ENCODE measurements at places on chromosomes 5 and 9.

- H3K4me3 ChIP-seq = no peak overlapping the region
- DNase-seq = peak; percentile 18
- no peaks in the 10 kb centered on the region for H3K27me3 ChIP-seq
- no peaks in the 10 kb centered on the region for H3K36me3 ChIP-seq
- no peaks in the 10 kb centered on the region for H3K4me1 ChIP-seq
These were observed 425.3 kb downstream of the CSNK1G3 start for GRCh38 chr5:123937230-123937629.

DNA sequence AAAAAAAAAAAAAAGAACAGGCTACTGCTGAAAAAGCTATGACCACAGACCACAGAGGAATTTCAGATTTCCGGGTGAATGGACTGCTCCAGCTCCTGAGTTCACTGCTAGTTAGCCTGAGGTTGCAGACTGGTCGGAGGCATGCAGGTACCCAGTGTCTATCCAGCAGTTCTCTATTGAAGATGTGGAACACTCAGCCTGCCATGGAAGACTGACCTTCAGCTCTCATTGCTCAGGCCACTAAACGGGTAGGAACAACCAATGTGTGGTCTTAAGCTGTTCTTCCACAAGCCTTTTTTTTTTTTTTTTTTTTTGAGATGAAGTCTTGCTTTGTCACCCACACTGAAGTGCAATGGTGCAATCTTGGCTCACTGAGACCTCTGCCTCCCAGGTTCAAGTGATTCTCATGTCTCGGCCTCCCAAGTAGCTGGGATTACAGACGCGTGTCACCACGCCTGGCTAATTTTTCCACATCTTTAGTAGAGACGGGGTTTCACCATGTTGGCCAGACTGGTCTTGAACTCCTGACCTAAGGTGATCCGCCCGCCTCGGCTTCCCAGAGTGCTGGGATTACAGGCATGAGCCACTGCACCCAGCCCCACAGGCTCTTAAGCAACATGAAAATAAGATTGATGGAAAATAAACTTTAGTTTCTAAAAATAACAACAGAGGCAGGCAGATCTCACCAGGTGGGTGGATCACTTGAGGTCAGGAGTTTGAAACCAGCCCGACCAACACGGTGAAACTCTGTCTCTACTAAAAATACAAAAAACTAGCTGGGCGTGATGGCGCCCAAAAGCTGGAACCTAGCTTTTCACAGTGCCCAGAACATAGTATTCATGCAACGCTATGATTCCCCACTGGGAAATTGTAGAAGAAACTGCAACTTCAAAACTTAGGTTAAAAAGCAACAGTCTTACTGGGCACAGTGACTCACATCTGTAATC, 20.0 kb upstream of the NPM1 start:
- no peak overlapping the region for H3K4me3 ChIP-seq
- H3K27ac ChIP-seq = no peak overlapping the region
- H3K36me3 ChIP-seq = no peaks in the 10 kb centered on the region
- H3K4me1 ChIP-seq = no peaks in the 10 kb centered on the region
- peak; percentile 89 for DNase-seq
- H3K27me3 ChIP-seq = peaks cover 9% of the 10 kb centered on the region

GRCh38 chr5:126811515-126812198, 34.7 kb downstream of the LMNB1 start:
- H3K27ac ChIP-seq = peak overlapping the region; percentile 58
- peak; percentile 86 for DNase-seq
- H3K4me3 ChIP-seq = no peak overlapping the region
- H3K36me3 ChIP-seq = peaks cover 18% of the 10 kb centered on the region
- H3K4me1 ChIP-seq = peaks cover 18% of the 10 kb centered on the region

DNA sequence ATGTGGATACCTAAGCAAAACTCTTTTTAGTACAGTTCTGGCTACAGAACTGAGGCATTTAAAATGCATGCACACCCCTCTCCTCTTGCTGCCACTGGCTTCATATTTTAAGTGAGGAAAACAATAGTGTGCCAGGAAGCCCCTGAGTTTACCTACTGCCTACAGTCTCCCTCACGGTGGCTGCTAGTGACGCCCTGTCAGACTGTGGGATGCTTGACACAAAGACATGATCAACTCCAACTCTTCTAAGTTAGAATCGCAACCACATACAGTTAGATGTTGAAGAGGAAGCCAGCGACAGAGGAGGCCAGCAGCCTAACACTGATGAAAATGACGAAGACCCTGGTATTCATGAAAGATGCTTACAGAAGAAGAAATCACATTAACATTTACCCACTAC, 1.3 kb downstream of the SEC16A start:
- H3K4me3 ChIP-seq = peak overlapping the region; percentile 99
- H3K27me3 ChIP-seq = no peaks in the 10 kb centered on the region
- no peak for DNase-seq

GRCh38 chr9:107540164-107540561, 50.6 kb upstream of the KLF4 start:
- no peak overlapping the region for H3K27ac ChIP-seq
- no peak overlapping the region for H3K4me3 ChIP-seq
- DNase-seq = no peak
- no peaks in the 10 kb centered on the region for H3K4me1 ChIP-seq
- H3K27me3 ChIP-seq = no peaks in the 10 kb centered on the region

DNA sequence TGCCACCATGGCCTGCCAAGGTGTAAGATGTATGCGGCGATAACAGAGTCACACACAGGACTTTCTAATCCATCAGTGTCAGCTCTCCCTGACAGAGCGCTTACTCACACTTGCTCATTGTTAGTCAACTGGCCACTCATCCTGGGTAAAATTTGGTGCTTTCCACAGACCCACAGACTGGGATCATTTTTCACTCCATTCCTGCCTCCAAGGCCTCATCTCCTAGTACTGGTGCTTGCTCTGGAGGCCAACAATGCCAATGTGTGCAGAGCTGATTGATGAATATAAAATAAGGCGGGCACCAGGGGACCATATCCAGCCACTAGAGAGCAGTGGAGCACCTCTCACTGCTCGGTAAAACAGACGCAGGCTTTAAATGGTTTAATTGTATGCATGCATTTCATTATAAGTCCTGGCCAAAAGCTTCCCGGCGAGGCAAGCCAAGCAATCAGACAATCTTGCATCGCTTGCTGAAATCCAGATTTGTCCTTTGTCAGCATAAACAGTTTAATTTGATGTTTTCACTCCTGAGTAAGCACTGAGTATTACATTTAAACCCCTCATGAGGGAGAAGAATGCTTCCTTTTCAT, 22.3 kb downstream of the PSMB7 start:
- peaks cover 38% of the 10 kb centered on the region for H3K4me1 ChIP-seq
- no peaks in the 10 kb centered on the region for H3K27me3 ChIP-seq
- peak; percentile 95 for DNase-seq
- H3K4me3 ChIP-seq = no peak overlapping the region
- H3K36me3 ChIP-seq = peaks cover 10% of the 10 kb centered on the region
- peak overlapping the region; percentile 60 for H3K27ac ChIP-seq

- no peak overlapping the region for H3K4me3 ChIP-seq
- H3K27ac ChIP-seq = no peak overlapping the region
- no peaks in the 10 kb centered on the region for H3K36me3 ChIP-seq
- H3K27me3 ChIP-seq = peaks cover 10% of the 10 kb centered on the region
- no peak for DNase-seq
These were observed 69.3 kb upstream of the EGFLAM start for GRCh38 chr5:38189081-38189504.

GRCh38 chr9:87694236-87694755, 31.6 kb upstream of the CTSL start:
- DNase-seq = no peak
- no peak overlapping the region for H3K4me3 ChIP-seq
- no peaks in the 10 kb centered on the region for H3K36me3 ChIP-seq
- no peak overlapping the region for H3K27ac ChIP-seq
- H3K27me3 ChIP-seq = no peaks in the 10 kb centered on the region

DNA sequence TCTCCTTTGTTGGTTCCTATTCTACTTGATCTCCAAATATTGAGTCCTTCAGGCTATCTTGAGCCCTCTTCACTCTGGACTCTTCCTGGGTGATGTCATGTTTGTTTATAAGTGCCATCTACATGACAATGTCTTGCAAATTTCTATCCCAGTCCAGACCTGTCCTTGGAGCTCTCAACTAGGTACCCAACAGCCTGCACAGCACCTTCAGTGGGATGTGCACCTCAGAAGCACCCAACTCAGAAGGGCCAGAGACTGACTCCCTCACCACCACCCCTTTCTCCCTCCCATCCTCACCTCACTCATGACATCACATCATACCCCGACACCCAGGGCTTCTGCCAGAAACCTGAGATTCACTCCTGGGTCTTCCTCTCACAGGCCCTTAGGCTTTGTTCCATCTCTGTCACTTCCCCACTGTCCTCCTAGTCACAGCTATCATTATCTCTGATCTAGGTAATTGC, 14.4 kb downstream of the TXN start:
- no peaks in the 10 kb centered on the region for H3K4me1 ChIP-seq
- H3K36me3 ChIP-seq = peaks cover 26% of the 10 kb centered on the region
- DNase-seq = no peak
- H3K27ac ChIP-seq = no peak overlapping the region

- H3K4me1 ChIP-seq = no peaks in the 10 kb centered on the region
- no peak overlapping the region for H3K4me3 ChIP-seq
- DNase-seq = no peak
These were observed 148.0 kb downstream of the ZSWIM6 start for GRCh38 chr5:61479850-61480614.

DNA sequence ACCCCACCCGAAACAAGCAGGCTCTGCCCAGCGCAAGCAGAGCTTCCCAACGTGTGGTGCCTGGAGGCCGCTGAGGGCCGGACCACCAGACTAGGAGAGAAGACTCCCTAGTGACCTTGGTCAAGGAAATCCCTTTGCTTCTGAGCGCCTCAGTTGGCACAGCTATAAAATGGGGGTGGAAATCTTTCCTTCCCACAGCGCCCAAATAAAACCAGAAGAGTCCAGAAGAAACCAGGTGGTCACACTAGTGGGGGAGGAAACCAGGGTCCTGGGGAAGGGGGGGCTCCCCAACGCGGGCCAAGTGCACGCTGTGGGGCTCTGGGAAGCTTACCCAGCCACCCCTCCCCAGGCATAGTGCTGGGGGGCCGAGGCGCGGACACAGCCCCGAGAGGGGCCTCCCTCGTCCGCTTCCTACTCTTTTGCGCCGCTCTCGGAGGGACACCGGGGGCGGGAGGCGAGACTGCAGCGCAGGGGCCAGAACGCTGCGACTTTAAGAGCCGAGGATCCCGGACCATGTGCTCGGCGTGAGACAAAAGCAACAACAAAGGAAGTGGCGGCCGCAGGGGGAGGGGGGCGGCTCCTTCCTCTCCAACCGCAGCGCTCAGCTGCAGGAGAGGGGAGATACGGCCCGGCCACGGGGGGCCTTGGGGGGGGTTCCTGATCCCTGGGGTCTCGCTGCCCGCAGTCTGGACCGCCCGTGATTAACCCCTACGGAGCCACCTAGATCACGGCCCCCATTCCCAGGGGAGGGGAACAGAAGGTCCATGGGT, 885 bp downstream of the RNF44 start:
- DNase-seq = peak; percentile 65
- H3K27ac ChIP-seq = peak overlapping the region; percentile 90
- no peaks in the 10 kb centered on the region for H3K27me3 ChIP-seq
- peak overlapping the region; percentile 88 for H3K4me3 ChIP-seq
- peaks cover 29% of the 10 kb centered on the region for H3K4me1 ChIP-seq

DNA sequence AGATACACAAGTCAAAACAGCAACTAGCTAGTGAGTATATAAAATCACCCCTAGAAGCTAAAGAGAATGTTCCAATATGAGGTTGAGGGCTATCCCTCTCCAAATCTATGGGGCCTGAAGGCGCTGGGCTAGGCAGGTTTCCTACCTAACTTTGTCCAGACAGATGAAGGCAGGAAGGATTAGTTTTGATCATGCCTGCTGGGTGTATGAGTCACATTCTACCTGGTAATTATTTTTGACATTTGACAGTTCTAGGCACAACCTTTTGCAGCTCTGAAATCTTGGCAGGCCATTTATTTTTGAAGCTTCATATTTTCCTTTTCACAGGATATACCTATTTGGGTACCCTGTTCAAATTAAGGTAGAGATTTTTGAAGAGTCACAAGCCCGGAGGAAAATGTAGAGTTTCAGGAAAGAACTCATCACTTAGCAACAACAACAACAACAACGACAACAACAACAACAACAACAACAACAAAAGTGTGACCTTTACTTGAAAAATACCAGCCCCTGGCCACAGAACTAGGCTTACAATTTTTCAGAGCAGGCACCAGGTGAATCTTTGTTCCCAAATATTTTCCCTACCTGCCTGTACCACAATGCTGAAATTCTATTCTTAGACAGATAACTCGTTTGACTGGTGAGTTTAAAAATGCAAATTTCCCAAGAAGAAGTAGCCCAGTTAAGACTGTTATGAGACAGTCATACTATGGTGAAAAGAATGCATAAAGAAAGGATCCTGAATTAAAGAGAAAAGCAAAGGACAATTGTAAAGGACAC, 175.5 kb upstream of the TUT7 start:
- H3K4me3 ChIP-seq = no peak overlapping the region
- DNase-seq = no peak
- H3K36me3 ChIP-seq = no peaks in the 10 kb centered on the region
- H3K4me1 ChIP-seq = no peaks in the 10 kb centered on the region
- H3K27me3 ChIP-seq = peaks cover 4% of the 10 kb centered on the region
- no peak overlapping the region for H3K27ac ChIP-seq

GRCh38 chr9:96014078-96014477, 138.6 kb downstream of the ERCC6L2 start:
- no peak overlapping the region for H3K4me3 ChIP-seq
- H3K36me3 ChIP-seq = no peaks in the 10 kb centered on the region
- DNase-seq = no peak
- H3K27ac ChIP-seq = no peak overlapping the region

DNA sequence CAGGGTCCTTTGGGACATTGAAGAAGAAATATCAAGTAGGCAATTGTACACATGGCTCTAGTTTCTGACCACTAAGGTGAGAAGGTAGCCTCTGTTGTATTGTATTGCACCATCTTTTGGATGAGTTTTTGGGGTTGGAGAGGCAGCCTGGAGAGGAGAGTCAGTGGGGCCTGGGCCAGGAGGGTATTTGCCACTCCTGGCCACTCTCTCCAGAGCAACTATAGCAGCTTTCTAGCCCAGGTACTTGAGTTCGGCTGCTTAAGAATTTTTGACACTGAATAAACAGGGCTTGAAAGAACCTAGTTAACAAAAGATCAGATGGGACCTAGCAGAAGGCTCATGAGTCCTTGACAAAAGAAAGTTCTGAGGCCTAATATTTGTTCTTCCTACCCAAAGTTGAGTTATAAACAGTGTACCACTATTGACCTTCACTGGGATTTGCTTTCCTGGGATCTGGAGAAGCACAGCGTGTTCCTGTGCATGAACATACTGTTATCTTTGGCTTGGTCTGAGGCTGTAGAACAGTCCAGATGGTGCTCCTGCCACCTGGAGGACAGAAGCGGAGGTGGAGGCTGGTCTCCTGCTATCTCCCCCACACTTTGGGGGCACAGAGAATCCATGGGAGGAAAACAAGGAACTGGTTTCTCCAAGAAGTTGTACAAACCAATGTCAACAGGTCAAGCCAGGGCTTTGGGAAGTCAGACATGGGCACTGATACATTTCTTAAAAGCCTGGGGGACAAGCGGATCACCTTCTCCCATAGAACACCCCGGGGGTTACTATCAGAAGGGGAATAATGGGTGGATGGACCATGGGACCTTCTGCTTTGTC, 110.4 kb upstream of the LIFR start:
- DNase-seq = peak; percentile 32
- H3K4me3 ChIP-seq = no peak overlapping the region
- peaks cover 2% of the 10 kb centered on the region for H3K4me1 ChIP-seq
